Stimulated activated CD8-positive, alpha-beta memory T cell treated with anti-CD3 and anti-CD28 coated beads, Interleukin-7, amount 100 ng/mL, for 4 hours (primary cell): ENCODE measurements at places on chromosomes 13 and 19.

- no peak for DNase-seq
Measured at GRCh38 chr13:98992355-98992754, 14.5 kb upstream of the DOCK9 start.

DNA sequence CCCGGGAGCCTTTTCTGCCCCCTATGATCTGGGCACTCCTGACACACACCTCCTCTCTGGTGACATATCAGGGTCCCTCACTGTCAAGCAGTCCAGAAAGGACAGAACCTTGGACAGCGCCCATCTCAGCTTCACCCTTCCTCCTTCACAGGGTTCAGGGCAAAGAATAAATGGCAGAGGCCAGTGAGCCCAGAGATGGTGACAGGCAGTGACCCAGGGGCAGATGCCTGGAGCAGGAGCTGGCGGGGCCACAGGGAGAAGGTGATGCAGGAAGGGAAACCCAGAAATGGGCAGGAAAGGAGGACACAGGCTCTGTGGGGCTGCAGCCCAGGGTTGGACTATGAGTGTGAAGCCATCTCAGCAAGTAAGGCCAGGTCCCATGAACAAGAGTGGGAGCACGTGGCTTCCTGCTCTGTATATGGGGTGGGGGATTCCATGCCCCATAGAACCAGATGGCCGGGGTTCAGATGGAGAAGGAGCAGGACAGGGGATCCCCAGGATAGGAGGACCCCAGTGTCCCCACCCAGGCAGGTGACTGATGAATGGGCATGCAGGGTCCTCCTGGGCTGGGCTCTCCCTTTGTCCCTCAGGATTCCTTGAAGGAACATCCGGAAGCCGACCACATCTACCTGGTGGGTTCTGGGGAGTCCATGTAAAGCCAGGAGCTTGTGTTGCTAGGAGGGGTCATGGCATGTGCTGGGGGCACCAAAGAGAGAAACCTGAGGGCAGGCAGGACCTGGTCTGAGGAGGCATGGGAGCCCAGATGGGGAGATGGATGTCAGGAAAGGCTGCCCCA lies 8.5 kb upstream of the CEACAM7 start:
- DNase-seq, result no peak

GRCh38 chr19:19170873-19171672 lies 1.0 kb upstream of the MEF2B start:
- DNase-seq, result no peak

GRCh38 chr19:1725100-1726064 lies 27.9 kb upstream of the ONECUT3 start:
- DNase-seq, result no peak

- no peak for DNase-seq
Measured at GRCh38 chr13:94997126-94997525, 284.8 kb upstream of the SOX21 start.

GRCh38 chr13:95553581-95554385 lies 1.3 kb downstream of the CLDN10 start:
- no peak for DNase-seq

- no peak for DNase-seq
Measured at GRCh38 chr13:109744512-109745051, 41.8 kb downstream of the IRS2 start.

DNA sequence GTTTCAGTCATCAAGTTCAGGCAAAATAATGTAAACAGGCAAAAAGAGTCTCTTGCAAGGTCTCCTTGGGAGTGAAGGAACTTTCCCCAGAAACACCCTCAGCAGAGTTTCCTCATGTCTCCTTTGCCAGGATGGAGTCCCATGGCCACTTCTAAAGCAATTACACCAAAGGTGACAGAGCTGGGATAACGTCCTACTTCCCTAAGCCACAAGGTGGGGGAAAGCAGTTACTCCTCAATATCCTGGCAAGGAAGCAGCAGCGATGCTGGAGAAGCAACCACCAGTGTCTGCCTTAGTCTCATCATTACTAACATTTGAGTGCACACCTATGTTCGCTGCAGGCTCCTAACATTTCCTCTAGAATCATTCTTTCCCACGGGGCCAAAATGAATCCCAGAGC lies 88.6 kb downstream of the UBL3 start:
- no peak for DNase-seq

- DNase-seq, result no peak
Measured at GRCh38 chr13:100600915-100601314, 12.3 kb upstream of the GGACT start.

- no peak for DNase-seq
Measured at GRCh38 chr13:107721125-107721869, 494.0 kb downstream of the LIG4 start.

DNA sequence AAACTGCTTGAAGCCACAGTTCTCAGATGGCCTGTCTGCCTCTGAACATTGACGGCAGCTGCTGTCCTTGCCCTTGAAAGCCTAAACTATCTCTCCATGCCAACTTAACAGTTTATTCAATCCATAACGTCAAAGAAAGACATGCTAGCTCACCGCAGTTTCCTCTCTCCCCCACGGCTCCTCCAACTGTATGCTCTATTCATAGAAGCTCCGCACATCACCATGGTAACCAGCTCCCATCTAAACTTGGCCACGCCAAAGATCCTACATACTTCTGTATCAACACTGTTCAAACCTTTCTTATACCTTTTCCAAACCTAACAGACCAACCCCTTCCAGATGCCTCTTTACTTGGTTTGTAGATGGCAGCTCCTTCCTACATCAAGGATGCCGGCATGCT lies 48.6 kb downstream of the ZNF91 start:
- DNase-seq, result no peak

- DNase-seq, result no peak
Measured at GRCh38 chr13:25541434-25542123, 169.8 kb downstream of the ATP8A2 start.

DNA sequence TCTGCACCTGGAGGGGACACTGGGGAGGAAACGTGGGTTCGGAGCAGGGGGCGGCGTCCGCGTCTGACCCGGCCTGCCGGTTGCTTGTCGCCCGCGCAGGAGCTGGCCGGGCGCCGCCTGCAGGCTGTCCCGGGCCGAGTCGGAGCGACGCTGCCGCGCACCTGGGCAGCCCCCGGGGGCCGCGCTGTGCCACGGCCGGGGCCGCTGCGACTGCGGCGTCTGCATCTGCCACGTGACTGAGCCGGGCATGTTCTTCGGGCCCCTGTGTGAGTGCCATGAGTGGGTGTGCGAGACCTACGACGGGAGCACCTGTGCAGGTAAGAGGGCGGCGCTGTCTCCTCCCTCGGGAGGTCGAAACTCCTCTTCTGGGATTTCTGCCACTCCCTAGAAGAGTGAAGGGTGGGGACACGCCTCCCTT lies 1.3 kb downstream of the ITGBL1 start:
- no peak for DNase-seq

GRCh38 chr19:29056535-29056934 lies 156.4 kb downstream of the UQCRFS1 start:
- no peak for DNase-seq

- DNase-seq, result no peak
Measured at GRCh38 chr19:4523306-4524110, 5.2 kb upstream of the PLIN4 start.

DNA sequence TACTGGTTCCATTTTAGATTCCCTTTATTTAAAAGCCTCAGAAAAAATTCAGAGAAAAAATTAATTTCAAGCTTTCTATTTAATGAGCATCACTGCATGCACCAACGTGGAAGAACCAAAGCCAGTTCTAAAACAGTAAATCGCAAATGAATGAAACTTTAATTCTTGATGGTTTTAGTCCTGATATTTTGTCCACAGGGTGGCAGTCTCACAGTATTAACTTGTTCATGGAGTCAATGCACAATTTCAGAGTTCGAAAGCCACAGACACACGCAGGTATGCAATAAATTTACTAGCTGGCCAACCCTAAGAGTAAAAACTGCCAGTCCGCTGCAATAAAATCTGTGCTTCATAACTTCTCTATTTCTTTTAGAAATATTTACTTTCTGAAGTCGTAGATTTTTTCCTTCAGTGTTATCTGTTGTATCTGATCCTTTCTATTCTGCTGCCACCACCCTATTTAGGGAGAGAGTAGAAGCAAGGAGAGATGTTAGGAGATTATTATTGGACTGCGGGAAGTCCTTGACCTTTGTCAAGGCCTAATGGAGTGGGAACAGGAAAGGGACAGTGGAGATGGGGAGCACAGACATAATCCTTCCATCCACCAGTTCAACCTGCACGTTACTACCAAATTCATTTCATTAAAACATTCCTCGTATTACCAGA lies 7.0 kb upstream of the WBP4 start:
- DNase-seq, result no peak

- DNase-seq, result no peak
Measured at GRCh38 chr19:35063940-35064818, 22.7 kb downstream of the HPN start.

- DNase-seq, result no peak
Measured at GRCh38 chr19:30391554-30392551, 19.7 kb downstream of the ZNF536 start.

- DNase-seq, result no peak
Measured at GRCh38 chr13:33879118-33879517, 61.2 kb downstream of the RFC3 start.

DNA sequence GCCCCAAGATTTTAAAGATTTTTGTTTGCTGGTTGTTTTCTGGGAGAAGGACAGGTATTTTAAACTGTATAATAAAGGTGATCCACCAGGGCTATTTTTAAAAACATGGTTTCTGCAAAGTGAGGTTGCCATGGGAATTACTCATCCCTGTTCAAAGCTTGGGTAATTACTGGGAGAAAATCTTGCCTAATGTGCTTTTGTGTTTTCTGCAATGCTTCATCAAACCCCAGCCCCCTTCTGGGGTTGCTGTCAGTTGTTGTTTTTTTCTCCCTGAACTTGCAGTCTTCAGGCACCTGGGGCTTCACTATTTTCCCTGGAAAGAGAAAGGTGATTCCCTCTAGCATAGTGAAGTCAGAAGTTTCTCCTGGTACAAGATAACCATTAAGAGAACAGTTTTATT lies 277.2 kb downstream of the NALCN start:
- DNase-seq, result no peak

- DNase-seq, result no peak
Measured at GRCh38 chr13:48874165-48874564, 101.5 kb upstream of the FNDC3A start.

DNA sequence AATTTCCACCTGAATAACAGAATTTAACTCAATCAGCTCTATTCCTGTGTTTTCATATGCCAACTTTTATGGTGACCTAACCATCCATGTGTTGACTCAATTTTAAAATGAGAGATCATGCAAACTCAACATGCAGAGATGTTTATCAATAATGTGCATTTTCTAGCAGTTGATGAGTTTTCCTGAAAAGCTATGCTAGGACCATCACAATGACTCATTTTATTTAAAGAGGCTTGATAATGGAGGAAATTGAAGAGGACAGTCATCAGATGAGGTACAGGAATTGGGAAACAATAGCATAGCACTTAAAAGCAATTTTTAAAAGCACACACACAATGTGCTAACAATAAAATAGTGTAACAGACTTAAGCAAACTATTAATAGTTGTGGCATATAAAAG lies 127.1 kb downstream of the VWA8 start:
- DNase-seq, result no peak
